ENCODE measurements at places on chromosomes 12 and 14.

DNA sequence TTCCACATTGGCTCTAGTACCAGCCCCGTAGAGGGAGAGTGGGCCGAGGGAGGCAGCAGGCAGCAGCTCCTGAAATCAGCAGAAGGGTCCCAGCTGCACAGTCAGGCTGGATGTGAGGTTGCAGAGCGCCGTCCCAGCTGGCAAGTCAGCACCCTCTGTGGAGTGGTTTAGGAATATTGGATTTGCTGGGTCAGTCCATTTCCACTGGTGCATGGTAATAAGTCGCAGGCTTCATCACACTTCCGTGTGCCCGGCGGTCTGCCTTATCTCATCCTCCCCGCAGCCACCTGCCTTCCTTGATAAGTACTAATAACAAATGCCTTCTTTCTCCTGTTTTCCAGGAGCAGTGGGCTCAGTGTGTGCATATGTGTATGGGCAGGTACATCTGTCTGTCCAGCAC is 112.9 kb downstream of the TSPAN9 start:
- DNase-seq: no peak

GRCh38 chr14:77120771-77121743 is 20.5 kb downstream of the ZDHHC22 start:
- no peak for DNase-seq

DNA sequence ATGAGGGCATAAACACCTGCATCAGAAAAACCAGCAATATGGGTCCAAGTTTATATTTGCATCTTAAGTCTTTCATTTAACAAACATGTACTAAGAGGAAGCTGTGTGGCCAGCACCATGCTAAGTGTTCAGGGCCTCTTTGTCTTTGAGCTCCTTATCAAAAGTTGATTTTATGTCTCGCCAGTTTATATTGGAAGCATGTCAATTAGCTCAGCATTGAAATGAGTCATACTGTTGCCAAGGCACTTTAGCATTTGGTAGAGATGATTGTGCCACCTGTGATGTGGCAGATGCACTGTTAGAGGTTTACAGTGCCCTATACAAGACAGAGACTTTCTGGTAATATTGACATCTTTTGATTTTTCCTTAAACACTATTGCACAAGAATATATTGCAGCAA is 68.5 kb downstream of the BHLHE41 start:
- DNase-seq: no peak

GRCh38 chr12:18923721-18924120 is 185.8 kb downstream of the CAPZA3 start:
- DNase-seq: no peak

GRCh38 chr12:27555925-27556778 is 32.1 kb downstream of the PPFIBP1 start:
- DNase-seq: no peak

DNA sequence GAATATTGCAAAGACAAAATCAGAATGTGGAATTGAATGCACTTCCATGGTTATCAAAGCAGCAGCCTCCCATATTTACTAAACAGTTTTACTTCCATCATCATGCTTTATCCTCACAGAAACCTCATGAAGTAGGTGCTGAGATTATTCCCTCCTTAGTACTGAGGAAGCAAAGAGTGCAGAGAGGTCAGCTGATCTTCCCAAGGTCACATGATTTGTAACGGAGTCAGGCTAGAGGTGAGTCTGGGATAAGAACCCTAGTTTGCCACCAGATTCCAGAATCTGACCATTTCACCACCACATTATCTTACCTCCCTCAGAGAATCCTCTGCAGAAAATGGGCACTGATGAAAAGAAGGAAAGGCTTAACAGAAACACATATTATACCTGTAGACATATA is 102.0 kb downstream of the LGR5 start:
- DNase-seq: no peak

GRCh38 chr12:9064815-9065606 is 50.7 kb downstream of the A2M start:
- no peak for DNase-seq

GRCh38 chr14:91732859-91733477 is 1.1 kb upstream of the CATSPERB start:
- DNase-seq: no peak

DNA sequence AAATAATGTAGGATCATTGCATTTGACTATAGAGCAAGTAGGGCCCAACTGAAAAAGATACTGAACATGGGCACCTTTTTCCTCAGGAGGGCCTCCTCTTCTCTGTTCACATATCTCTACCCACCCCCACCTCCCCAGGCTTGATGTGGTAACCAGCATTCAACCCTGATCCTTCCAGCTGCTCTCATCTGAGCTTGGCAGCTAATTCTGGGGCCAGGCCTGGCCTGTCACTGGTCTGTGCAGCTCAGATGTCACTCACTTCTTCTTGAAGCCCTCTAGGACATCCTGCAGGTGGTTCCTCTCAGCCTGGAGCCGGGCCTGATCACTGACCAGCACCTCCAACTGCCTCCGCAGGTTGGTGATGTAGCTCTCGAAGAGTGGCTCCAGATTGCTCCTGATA is 2.1 kb downstream of the KRT84 start:
- DNase-seq: no peak

- DNase-seq: no peak
These were observed 25.4 kb downstream of the CHST11 start for GRCh38 chr12:104482113-104482512.

GRCh38 chr14:77613201-77613600 is 3.2 kb downstream of the SPTLC2 start:
- DNase-seq: no peak

DNA sequence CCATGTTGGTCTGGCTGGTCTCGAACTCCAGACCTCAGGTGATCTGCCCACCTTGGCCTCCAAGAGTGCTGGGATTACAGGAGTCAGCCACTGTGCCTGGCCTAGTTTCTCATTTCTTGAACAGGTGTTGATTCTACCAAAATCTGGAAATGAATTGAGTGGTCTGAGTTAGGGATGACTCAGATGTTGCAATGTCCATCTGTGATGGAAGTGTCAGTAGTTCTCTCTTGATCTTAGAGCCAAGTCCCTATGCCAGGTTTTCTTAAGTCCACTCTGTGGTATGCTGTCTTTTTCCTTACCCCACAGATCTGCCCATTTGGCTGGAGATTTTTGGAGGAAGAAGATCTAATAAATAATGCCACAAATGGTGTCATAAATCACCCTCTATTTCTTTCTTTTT is 12.6 kb downstream of the SNAPC1 start:
- no peak for DNase-seq

DNA sequence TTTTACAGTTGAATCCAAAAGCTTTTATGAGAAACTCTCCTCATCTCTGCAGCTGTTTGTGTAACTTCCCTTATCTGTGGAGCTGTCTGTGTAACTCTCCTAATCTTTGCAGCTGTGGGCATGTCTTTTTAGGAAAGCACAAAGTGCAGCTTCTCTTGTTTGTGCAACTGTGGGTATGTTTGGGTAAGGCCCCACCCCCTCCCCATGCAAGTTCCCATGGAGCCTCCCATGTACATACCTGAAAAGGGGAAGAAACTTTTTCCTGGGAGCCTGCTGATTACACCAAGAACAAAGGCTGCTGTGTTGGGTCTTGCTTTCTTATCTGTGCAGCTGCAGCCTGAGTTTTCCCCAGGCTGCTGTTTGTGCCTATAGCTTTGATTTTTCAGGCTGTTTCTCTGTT is 42.7 kb upstream of the CDKN3 start:
- DNase-seq: no peak

GRCh38 chr12:19945559-19946435 is 422.5 kb upstream of the PDE3A start:
- no peak for DNase-seq
